Activated CD4-positive, alpha-beta T cell treated with anti-CD3 and anti-CD28 coated beads for 24 hours (primary cell): ENCODE measurements at places on chromosomes 1 and 21.

- DNase-seq: no peak
Measured at GRCh38 chr1:226981386-226981817, 41.3 kb downstream of the COQ8A start.

- no peak for DNase-seq
Measured at GRCh38 chr21:42242611-42243010, 23.7 kb downstream of the ABCG1 start.

GRCh38 chr1:196685506-196685905, 33.7 kb downstream of the CFH start:
- no peak for DNase-seq

DNA sequence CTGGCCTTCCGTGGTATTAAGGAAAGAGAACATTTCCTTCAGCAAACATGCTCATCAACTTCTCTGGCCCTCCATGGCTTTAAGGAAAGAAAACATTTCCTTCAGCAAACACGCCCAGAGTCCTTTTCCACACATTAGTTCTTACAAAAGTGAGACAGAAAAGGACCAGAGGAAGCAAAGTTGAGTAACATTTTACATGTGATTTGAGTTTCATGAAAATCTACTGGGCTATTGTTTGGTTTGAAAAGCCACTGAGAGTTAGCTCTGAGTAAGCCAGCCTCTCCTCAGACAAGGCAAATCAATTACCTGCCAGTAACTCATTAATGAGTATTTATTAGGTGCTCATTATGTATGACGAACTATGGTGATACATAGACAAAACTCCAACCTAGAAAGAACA, 78.0 kb downstream of the NID1 start:
- DNase-seq: no peak

DNA sequence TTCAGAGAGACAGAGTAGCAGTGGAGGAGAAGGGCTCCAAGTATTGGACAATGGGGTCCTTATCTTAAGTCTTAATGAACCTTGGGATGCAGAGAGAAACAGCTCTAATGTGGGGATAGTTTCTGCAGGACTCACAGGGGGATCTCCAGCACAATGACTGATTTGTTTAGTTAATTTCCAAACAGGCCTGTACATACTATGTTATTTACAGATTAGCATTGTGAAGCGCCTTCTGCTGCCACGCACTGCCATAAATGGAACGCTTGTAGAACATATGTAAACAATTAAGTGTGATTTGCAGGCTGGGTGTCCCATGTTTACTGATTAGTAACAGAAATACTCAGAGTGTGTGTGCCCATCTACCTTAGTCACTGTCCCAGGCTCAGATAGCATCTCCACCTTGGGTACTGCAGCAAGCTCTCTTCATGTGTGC, 56.1 kb downstream of the NTPCR start:
- no peak for DNase-seq

DNA sequence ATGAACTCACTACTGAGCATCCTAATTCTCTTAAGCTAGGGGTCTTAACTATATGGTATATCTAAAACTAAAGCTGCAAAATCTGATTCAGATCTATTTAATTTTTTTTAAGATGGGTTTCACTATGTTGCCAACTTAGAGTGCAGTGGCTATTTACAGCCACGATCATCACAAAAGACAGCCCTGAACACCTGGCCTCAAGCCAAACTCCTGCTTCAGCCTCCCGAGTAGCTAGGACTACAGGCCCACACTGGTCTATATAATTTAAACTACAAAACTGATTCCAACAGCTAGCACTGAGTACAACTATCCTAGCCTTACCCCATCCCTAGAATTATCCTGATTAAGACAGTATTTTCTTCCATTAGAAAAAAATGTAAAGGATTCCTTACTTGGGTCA, 37.1 kb downstream of the EIF4G3 start:
- no peak for DNase-seq

DNA sequence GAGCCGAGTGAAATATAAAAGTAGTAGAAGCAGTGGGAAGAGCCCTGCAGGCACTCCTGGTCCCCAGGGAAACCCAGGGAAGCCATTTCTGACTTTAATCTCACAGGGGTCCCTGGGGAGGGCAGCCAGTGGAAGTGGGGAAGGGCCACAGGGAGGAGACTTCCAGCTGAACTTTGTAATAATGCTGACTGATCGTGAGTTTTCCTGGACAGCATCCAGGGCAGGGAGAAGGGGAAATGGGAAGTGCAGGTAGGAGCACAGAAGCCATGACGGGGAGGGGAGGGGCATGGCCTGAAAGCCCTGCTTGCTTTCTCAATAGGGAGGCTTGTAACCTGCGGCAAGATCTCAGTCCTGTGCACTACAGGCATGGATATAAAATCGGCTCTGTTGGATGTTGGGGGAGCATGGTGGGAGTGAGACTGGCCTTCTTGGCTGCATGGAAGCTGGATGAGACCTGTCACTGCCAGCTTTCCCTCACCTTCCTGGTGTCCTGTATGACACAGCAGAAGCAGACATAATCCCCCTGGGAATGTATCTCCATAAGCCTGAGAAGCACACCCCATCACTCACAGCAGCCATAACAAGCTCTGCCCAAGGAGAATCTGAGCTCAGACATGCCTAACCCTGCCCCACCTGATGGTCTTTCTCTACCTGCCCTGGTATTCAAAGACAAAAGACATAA, 15.1 kb upstream of the MX1 start:
- DNase-seq: no peak

- DNase-seq: no peak
Measured at GRCh38 chr21:37451446-37451845, 84.9 kb downstream of the DYRK1A start.

GRCh38 chr1:184649451-184649888, 105.2 kb downstream of the EDEM3 start:
- no peak for DNase-seq

DNA sequence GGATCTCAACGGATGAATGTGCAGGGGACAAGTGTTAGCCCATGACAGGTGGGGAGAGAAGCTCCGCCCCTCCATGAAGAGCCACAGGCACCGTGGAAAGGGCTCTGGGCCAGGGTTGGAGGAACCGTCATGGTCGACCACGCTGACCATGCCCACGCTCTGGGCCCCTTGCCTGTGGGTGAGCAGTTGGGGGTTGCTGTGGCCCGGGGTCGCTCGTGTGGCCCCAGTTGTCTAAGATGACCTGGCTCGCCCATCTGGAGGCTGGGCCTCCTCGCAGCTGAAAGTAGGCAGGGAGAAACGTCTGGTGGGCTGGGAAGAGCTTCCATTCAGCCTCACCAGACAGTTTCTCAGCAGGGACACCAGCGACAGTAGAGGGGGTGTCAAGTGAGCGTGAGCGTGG, 13.1 kb upstream of the UTS2 start:
- DNase-seq: no peak

DNA sequence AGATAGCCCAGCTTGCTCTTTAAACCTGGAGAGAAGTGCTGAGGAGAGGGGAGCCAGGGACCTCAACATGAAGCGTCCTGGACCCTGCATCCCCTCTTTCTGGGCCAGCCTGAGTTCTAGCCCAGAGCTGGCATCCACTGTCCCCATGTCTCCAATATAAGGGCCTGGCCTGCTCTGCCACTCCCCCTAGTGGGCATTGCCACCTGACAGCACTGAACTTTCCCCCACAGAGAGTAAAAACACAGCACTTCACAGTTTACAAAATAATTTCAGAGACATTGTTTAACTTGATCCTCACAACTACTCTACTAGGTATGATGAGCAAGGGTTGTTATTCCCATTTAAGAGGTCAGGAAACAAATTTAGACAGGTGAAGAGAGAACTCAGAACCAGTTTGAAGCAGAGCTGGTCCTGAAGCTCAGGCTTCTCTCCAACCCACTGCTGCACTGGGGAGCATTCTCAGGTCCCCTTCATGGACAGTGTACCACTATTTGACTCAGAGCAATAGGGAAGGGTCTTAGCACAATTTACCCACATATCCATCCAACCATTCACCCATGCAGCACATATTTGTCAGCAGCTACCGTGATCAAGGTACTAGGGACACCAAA, 151.2 kb downstream of the DMRTA2 start:
- no peak for DNase-seq

- DNase-seq: no peak
Measured at GRCh38 chr1:179164494-179164893, 65.0 kb downstream of the ABL2 start.

DNA sequence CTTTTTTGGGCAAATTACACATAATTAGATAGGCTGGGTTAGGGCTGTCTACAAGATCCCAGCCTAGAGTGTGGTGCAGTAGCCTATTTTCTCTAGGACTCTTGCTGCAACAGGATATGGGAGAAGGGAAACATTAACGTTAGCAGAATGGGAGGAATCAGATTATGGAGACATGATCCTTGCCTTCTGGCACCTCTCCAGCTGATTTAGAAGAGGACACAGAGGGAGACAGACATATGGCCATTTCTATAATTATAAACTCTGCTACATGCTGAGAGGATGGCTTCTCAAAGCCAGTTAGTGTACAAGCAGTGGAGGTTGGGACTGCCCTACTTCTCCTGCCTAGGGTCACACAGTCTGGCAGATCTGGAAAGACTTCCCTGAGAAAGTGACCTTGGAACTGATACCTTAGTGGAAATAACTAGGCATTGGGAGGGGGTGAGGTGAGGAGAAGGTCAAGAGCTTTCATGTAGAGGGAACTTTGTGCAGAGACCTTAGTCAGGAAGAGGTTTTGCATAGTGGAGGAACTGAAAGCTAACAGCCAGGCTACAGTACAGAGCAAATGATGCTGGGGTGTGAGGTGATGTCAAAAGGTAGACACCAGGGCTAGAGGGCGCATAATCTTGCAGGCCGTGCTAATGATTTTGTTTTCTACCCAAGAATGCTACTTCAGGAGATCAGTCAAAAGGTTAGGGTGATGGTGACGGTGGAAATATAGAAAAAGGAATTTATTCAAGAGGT, 1.2 kb upstream of the CD1D start:
- no peak for DNase-seq
